ENCODE measurements at places on chromosomes 7 and 10. TPM values are rescaled to one million over a fixed set of nuclear protein-coding genes. Genes with fewer than 3 reads are reported as not detected.

DNA sequence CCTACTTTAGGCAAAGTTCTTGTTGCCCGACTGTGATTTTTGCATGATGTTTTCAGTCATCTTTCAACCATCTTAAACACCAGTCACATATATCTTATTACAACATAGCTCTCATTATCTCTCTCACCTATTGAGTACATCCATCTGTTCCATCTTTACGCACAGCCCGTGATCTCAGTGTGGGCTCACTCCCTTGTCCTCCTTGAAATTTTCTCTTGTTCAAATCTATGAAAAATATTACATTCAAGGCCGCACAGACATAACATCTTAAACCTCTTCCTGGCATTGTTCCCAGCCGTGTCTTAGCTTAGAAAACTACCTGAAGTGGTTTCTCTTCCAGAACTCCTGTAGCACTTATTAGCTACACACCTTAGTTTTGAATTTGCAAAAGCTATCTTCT, 32.6 kb downstream of the NET1 start:
- no peak for DNase-seq

DNA sequence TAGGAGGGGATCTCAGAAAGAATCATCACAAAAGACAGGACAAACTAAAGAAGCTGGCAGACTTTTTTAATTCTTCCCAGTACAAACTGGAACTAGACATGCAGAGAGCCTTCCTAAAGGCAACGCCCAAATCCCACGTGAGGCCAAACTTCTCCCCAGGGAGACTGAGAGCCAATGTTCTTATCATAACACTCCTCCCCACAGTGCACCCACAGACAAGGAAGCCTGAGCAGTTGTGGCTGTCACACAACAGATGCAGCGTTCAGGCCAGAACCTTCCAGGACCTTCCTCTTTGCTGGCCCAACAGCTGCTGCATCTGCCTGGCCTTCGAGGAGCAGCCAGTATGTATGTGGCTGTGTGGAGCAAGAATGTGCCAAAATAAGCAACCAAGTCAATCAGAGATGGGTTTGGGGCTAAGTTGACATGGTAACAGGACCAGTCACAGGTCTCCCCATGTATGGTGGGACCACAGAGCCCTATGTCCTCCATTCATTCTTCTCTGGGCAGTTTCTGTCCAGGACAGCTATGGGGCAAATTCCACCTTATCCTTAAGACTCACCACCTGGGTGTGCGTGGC, 34.9 kb downstream of the SRPK2 start:
- DNase-seq: no peak

The GALNT17 gene
- 3.1 TPM for polyA plus RNA-seq

The CYP26C1 gene
- 0.05 TPM for polyA plus RNA-seq

GRCh38 chr7:124720195-124720594, 45.4 kb downstream of the GPR37 start:
- DNase-seq: no peak

The FAM170B gene
- not detected for polyA plus RNA-seq

- no peak for DNase-seq
These were observed 21.0 kb downstream of the PIP4K2A start for GRCh38 chr10:22693371-22693784.

- no peak for DNase-seq
These were observed 44.7 kb upstream of the GARS1 start for GRCh38 chr7:30549931-30550493.

- DNase-seq: no peak
These were observed 103.9 kb downstream of the CUBN start for GRCh38 chr10:17025444-17026295.

DNA sequence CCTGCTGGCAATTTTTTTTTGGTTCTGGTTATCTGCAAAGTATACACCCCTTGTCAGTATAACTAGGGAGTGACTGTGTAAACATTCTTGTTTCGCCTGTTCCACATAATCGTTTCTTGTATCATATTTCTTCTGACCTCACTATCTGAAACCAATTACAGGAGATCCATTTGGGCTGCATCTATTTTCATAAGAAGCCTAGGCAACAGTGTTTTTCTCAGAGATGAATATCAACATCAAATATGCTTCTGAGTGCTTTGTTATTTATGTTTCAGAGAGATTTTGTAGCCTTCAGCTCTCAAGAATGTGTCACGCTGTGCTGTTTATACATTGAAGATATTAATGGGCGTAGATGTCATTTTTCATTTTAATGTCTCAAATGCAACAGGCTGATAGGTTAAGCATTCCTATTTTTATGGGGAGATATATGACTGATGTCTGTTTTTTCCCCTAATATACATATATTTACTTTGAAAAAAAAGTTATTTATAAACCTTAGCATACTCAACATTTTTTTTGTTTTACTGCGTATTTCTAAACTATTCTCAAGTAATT, 115.5 kb downstream of the FOXP2 start:
- DNase-seq: peak; percentile 18

DNA sequence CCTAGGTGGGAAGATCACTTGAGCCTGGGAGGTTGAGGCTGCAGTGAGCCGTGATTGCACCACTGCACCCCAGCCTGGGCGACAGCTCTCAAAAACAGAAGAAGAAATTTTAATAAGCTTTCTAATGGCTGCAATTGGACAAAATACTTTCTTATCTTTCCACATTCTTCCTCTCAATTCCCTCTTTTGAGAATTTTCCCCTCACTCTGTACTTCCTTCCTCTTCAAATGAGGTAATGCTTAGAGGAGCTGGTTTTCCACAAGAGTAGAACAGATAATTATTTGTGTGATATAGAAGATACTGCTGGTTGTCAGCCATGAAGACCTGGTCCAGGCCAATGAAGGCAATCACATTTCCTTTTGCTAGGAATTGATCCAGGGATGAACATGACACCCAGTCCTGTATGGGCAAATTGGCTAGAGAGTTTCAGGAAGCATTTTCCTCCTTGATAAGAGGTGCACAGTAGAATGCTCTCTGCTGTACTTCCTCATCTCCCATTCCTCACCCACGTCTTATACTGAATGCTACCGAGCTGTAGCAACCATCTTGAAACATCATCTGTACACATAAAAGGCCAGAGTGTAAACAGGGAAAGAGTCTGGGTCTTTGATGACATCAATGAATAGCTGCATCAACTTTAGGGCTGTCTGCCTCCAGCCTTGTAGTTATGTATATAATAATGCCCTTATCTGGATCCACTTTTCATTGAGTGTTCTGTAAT, 103.9 kb downstream of the CDK6 start:
- no peak for DNase-seq
